ENCODE measurements at places on chromosomes 13 and 19.

- DNase-seq = no peak
These were observed 162.9 kb upstream of the NBEA start for GRCh38 chr13:34779171-34779570.

DNA sequence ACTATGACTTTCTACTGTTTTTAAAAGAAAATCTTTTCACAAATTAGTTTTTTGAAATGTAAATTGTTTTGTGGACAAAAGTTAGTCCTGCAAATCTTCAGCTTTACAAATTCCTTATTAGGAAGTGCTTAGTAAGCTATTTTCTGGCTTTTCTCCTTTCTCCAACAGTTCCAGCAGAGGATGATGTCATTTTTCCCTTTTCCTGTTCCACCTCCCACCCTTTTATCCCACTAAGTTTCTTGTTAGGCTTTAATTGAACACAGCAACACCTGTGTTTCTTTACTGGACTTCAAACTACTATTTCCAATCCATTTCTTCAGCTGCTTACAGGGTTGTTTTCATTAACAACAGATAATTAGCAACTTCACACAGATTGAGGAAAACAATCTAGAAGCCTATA, 389.2 kb downstream of the NDFIP2 start:
- DNase-seq = no peak

DNA sequence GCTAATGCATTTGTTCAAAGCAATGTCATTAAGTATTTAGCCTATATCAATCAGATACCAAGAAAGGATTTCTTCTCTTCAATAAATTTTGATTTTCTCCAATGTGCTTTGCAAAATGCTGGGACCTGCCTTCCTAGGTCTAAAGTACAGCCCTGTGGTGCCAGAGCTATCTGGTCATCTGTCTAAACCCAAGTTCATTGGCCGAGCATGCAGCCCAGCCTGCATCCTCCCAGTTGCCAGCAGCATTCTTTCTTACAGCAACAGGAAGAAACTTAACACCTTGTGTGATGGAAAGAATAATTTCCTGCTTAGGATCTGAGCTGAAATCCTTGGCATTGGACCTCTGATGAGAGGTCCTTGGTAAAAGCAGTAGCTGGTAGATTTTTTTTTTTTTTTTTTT, 310.0 kb downstream of the RBM26 start:
- no peak for DNase-seq

GRCh38 chr19:29645491-29645867, 19.8 kb upstream of the PLEKHF1 start:
- no peak for DNase-seq

GRCh38 chr19:10222201-10222890, 8.8 kb downstream of the S1PR2 start:
- DNase-seq = no peak

DNA sequence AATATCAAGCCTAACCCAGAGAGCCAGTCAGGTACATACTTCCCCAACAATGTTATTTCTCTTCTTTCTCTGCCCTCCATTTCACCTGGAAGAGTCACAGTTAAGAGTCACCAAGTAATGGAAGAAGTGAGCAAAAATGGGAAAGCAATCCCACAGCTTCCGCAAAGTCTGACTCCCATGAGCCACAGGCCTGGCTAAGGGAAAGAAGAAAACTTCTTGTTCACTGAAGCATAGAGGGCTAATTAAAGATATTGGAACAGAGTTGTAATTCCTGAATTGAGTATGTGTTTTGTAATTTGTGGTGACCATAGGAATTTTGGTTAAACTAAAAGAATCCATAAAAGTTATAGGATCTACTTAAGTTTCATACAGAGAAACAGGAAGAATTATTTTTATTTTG, 830.9 kb upstream of the PCDH20 start:
- no peak for DNase-seq

GRCh38 chr13:95530178-95530577, 22.3 kb upstream of the CLDN10 start:
- no peak for DNase-seq

GRCh38 chr13:82002710-82003109, 1661.8 kb upstream of the SPRY2 start:
- DNase-seq = no peak

DNA sequence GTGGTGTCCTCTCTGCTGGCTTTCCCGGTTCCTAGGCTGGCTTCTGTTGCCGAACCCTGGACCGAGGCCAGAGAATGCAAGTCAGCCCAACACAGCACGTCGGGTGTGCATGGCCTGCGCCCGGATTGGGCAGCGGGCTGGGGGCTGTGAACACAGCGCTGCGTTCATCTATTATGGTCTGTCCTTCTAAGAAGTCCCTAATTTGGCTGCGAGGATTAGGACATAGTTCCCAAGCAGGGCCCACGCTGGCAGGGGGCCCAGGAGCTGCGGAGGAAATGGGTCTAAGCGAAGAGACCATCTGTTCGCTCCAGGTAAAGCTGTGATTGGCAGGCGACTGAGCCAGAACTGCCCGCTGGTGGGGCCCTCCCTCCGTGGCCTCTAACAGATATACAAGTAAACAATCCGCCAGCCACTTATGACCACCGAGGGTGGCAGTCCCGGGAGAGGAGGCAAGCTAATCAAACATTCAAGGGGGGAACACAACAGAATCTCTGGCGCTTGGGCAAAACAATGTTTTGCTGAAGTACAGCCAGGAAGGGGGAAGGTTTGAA, 6.0 kb downstream of the SYCE2 start:
- DNase-seq = no peak

DNA sequence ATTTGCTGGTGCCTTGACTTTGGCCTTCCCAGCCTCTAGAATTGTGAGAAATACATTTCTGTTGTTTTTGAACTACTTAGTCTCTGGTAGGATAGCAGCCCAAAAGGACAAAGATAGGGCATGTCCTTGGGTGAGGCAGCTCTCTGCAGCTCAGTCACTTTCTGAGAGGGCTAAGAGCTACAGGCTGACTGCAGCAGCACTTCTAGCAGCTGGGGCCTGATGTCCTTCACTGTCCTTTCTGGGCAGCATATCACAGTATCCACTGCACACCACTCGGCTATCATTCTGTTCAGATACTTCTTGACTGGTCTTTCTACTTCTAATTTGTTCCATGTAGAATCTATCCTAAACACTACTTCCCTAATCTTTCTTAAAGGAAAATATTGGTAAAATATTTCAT, 68.5 kb upstream of the CLDN10 start:
- no peak for DNase-seq

DNA sequence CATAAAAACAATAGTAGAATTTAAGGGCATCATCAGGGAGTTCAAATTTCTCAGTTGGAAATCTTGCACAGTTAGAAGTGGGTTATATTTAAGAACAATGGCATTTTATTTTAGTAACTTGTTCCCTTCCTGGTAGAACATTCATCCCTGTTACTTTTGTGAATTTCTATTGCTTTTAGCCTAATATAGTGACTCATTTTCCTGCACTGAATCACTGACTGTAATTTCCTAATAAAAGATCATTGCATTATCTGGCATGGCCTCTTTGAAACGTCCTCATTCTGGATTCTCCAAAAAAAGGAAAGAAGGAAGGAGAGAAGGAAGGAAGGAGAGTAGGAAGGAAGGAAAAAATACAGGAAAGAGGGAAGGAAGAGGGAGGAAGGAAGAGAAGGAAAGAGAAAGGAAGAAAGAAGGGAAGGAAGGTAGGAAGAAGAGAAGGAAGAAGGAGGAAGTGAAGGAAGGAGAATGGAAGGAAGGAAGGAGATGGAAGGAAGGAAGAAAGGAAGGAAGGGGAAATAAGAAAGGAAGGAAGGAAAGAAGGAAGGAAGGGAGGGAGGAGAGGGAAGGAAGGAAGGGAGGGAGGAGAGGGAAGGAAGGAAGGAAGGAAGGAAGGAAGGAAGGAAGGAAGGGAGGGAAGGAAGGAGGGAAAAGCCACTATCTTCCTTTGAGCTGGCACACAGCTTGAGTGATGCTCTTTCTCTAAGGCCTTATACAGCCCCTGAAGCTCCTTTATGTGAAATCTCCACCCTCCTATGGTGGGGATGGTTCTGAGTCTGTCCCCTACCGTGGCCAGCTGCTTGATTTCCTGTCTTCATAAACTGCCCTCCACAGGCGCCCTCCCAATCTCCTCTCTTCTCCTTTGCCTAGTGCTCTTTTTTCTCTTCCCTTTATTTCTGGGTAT, 29.8 kb upstream of the TM9SF2 start:
- no peak for DNase-seq

- DNase-seq = no peak
These were observed 57.5 kb downstream of the RAP2A start for GRCh38 chr13:97491452-97491851.

DNA sequence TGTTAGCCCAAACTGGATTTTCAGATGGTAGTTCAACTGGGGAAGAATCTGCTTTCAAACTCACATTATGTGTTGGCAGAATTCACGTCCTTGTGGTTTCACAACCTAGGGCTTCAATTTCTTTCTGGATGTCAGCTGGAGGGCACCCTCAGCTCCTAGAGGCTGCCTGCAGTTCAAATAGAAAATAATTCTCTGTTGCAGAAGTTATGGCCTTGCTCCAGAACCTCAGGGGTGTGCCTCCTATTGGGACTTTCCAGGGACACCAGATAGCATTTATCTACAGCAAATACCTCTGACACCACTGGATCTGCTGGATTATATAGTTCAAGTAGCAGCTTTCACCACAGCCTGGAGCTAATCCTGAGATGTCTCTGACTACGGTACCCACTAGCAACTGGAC, 11.8 kb upstream of the RB1 start:
- DNase-seq = no peak

GRCh38 chr19:35743640-35744429, 1.4 kb downstream of the U2AF1L4 start:
- no peak for DNase-seq

DNA sequence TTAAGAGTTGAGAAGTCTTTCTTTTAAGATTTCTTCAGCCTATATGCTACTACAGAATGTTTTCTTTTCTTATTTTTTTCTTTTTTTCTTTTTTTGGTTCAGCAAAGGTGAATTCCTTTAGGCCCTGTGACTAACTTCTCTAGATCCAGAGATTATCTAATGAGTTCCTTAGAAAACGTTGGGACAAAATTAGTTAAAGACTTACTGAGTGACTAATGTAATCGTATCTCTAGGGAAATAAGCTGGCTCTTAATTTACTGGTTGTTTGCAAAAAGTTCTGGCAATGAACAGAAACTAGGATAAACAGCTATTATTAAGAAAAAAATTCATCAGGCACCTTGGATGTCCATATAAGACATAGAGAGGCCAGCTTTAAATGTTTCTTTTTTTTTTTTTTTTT, 30.7 kb upstream of the CSNK1A1L start:
- no peak for DNase-seq

DNA sequence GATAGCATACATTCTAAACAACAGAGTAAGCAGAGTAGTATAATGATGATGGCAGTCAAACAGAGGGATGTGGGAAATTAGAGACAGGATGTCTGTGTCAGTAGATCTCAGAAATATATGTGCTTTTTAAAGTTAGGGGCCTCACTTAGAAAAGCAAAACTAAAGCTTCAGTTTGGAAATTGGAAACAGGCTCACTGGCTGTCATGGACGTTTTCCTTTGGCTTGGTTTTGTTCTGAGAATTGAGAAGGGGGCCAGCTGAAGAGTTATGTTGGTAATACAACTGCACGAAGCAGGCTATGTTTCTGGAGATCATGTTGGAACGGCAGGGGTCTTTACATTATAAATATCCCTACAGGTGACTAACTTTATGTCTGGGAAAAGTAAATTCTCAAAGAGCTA, 261.3 kb downstream of the LMO7 start:
- DNase-seq = no peak

- DNase-seq = no peak
These were observed 6.8 kb downstream of the CSNK1G2 start for GRCh38 chr19:1947651-1948209.

DNA sequence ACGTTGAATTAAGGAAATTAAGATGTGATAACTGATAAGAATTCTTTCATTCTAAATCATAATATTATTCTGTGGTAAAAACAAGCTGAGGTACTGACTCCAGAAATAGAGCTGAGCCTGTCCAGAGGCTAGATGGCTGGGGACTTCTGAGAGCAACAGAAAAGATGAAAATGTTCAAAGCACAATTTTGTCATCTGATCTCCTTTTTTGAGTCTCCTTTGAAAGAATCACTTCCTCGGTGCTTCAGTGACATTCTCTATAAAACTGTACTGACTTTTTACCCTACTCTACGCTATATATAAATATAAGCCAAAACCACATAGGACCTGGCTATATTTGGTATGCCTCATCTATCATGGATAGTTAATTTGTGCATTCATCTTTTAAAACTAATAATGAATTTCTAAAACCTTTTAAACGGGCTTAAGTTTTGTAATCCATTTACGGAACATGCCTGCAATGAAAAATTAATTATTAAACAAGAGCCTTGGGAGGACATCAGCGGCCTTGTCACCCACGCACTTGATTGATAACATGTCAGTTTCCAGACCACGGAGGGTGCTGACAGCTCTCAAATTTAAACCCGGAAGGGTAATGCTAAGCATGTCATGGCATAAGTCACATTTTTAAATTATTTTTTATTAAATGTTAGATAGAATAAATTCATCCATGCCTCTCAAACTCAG, 235.5 kb downstream of the PCDH9 start:
- DNase-seq = no peak

- no peak for DNase-seq
These were observed 77.9 kb downstream of the ZNF536 start for GRCh38 chr19:30450100-30450499.

DNA sequence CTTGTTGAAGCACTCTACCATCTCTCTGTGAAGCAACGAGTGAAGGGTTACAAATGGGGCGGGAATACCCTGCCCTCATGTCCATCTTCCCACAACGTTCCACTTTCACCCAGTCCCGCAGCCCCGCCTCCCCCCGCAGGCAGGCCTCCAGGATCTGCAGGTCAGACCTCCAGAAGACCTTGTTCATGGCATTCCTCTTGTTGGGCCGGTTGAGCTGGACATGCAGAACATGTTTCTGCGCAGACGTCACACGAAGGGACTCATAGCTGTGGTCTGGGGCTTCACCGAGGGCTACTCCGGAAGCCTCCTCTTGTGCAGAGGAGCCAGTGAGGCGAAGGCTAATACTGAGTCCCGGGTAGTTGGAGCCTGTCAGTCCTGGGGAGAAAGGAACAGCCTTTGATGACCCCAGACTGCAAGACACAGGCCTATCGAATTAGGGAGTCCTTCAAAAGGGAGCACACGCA, 420 bp downstream of the ECH1 start:
- no peak for DNase-seq

- DNase-seq = no peak
These were observed 9.6 kb upstream of the SLC15A1 start for GRCh38 chr13:98761986-98762616.

- DNase-seq = no peak
These were observed 610 bp downstream of the ZSCAN1 start for GRCh38 chr19:58034477-58034793.

GRCh38 chr13:113207890-113208420, 514 bp downstream of the PCID2 start:
- no peak for DNase-seq

GRCh38 chr19:41161903-41162302, 31.1 kb upstream of the CYP2S1 start:
- no peak for DNase-seq

Data from activated gamma-delta T cell treated with Interleukin-2 at 50 U/mL for 16 hours (primary cell).